A549 treated with RU486 at 1 μM for 4 hours (cell line): ENCODE measurements at places on chromosomes 1 and 21. TPM values are rescaled to one million over a fixed set of nuclear protein-coding genes. Genes with fewer than 3 reads are reported as not detected.

The TCHH gene
- 0.14 to 0.33 TPM (median 0.22 TPM) in 5 replicates for total RNA-seq

The AKR7A3 gene
- total RNA-seq: 0.08 to 0.24 TPM (median 0.15 TPM) in 4 of 5 replicates, not detected in the other

The CNR2 gene
- total RNA-seq: not detected in 5 replicates

The GBP4 gene
- total RNA-seq: 0.03 TPM in 1 of 5 replicates, not detected in the others

The KRTAP10-8 gene
- not detected in 5 replicates for total RNA-seq

The NKAIN1 gene
- 0.97 to 1.6 TPM (median 1.1 TPM) in 5 replicates for total RNA-seq

The SPAG17 gene
- not detected in 5 replicates for total RNA-seq
